Kidney glomerular epithelial cell (primary cell): ENCODE measurements at places on chromosomes 4 and X.

GRCh38 chrX:86133761-86134160, 14.5 kb upstream of the DACH2 start:
- DNase-seq, result peak; percentile 3

DNA sequence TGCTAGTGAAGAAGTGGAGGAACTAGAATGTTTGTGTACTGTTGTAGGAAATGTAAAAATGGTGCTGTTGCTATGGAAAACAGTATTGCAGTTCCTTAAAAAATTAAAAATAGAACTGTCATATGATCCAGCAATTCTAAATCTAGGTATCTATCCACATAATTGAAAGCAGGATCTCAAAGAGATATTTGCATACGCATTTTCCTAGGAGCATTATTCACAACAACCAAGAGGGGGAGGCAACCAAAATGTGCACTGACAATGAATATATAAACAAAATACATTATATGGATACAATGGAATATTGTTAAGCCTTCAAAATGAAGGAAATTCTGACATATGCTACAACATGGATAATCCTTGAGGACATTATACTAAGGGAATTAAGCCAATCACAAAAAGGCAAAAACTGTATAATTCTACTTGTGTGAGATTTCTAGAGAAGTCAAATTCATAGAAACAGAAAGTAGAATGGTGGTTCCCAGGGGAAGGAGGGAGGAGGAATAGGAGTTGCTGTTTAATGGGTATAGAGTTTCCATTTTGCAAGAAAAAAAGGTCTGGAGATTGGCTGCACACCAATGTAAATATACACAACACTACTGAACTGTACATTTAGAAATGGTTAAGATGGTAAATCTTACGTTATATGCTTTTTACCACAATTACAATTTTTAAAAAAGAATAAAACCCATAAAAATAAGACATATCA, 35.6 kb upstream of the KCNE5 start:
- DNase-seq, result no peak

GRCh38 chr4:21811565-21811964, 137.0 kb downstream of the KCNIP4 start:
- peak; percentile 59 for DNase-seq

DNA sequence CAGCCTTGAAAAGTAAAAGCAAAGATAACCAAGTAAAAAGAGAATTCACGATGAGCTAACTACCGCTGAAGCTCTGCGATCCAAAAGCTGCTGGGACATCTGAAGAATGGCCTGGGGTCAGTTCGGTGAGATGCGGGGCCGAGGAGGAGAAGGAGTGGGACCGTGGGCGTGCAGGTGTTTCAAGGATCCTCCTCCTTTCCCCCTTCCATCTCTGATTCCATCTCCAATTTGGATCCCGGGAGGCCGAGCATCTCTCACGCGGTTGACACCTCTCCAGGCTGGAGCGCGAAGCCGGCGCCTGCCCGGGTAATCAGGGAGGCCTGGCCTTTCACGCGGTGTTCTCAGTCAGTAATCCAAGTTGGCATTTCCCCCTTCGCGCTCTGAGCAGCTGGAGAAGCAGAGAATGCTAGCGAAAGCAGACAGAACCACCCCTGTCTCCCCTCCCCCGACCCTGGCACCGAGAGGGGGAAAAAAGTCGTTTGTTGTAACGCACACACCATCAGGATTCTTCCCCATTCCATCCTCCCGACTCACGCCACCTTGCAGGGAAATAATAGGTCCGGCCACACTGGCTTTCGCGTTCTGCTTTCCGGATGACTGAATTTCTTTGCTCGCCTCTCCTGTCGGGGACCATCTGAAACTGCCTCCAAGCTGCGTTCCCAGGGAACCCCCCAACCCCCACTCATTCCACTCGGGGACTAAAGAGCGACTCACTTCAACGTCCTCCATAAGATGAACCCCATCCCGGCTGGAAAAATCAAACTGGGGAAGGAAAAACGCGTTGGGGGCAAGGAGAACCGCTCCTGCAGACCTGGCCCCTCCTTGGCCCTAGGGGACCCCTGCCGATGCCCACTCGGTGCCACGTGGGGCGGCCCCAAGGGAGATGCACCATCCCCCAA, 6.5 kb downstream of the NEUROG2 start:
- DNase-seq, result no peak

DNA sequence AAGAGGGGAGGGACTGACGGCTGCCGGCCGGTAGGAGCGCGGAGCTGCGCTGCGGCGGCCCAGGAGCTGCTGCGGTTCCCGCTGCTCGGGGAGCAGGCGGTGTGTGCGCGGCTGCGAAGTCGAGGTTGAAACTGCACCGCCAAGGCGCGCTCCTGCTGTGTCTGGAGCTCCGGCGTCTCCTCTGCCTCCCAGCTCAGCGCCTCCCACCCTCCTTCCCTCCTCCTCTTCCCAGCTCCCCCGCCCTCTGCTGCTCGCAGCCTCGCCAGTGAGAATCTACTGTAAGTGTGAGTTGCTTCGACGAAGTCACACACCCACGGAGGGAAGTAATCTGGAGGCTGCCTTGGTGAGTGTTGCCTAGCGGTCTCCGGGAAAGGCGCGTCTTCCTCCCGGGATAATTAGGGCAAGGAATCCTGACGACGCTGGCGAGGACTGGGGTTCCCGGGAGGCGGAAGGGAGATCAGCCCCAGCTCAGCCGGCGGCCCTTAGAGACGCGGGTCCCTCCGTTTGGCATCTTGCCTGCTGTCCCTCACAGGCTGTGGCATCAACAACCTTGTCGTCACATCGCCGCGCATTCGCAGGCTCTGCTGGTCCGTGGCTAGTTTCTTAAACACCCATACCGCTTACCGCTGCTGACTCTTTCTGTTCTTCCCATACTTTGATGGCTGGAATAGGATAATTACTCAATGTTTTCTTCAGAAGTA, at the start of gene EPHA5:
TSS of gene EPHA5 (minus strand) at position 159 of the 701 bp plus-strand sequence. CDS start 747 bp downstream, outside the sequence.
- peak; percentile 37 for DNase-seq

- no peak for DNase-seq
These were observed 37.7 kb downstream of the CLDN2 start for GRCh38 chrX:106957856-106958255.

GRCh38 chr4:177681902-177682301, 239.7 kb upstream of the AGA start:
- no peak for DNase-seq

- no peak for DNase-seq
These were observed 4.4 kb upstream of the APLN start for GRCh38 chrX:129659141-129659540.

DNA sequence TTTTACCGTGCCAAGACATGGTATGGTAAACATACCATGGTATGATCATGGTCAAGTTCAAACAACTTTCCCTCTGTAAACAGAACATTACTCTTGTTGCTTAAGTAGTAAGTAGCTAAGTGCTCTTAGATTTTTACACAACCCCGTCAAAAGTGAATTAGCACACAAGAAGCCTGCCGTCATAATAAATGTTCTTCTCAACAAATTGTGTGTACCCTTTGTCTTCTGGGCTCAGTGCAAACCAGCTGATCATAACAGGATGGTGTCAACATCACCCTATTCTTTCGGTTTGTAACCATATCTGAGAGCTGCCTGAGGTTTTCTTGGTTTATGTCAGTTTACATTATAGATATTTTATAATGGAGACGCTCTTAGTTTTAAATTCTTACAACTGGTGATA, 28.8 kb downstream of the MSL3 start:
- no peak for DNase-seq

- DNase-seq, result peak; percentile 46
These were observed 236.7 kb upstream of the JADE1 start for GRCh38 chr4:128572778-128573241.

DNA sequence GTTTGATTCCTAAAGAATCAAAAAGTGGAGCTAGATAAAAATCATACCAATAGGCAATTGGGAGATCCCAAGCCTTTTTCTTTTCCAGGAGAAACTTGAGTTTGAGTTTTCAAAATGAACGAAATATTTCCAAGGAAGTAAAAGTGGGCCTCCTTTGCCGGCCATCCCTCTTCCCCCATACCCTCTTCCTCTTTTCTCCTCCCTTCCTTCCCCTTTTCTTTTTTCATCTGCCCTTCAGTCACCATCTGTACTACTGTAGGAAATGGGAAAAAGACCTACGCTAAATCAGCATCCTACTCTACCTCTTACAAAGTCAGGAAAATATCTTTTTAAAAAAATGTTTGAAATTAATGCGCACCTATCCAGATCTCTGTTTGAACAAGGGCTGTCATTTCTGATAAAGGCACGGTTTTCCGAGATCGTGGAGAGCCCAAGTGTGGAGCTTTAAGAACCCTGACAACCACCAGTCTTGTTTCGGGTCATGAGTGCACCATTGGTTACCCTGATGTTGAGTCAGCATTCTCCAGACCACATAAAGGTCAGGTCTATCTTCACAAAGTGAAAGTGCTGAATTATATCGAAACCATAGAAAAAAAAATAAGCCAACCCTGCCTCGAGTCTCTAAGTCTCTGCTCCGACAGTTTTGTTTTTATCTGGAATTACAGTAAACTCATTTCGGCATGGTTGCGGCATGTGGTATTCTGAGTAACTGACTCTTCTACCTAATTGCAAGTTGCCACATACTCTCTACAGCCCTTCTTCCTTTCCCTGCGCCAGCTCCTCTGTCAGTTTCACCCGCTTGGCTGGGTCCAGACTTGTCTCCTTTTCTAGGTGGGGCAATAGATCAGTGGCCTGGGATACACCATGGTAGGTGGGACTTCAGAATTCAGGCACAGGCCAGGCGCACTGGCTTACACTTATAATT, 140.2 kb upstream of the KLF3 start:
- DNase-seq, result no peak

DNA sequence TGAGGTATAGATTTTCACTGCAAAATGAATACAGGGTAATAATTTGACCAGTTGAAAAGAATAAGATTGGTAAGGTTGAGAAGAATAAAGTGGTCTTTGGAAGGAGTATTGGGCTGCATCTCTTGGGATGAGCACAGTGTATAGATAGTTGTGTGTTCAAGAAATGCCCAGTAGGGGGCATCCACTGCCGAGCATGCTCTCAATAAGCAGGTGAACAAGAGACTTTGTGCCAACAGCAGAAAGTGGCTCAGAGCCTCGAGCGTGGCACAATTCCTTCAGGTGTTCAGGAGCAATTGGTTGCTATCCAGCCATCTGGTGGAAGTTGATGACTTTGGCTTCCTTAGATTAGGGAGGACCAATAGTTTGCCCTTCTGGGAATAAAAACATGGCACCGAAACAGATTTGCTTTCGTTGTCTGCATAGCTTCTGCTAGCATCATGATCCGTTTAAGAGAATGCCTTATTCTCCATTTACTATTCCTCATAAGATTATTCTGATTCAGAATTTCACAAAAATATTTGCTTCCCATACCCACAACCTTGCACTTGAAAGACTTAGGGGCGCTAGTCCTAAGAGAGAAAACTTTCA, 258.1 kb upstream of the NEIL3 start:
- DNase-seq, result no peak
